GM18507 (cell line): ENCODE measurements at places on chromosomes 2 and 18.

DNA sequence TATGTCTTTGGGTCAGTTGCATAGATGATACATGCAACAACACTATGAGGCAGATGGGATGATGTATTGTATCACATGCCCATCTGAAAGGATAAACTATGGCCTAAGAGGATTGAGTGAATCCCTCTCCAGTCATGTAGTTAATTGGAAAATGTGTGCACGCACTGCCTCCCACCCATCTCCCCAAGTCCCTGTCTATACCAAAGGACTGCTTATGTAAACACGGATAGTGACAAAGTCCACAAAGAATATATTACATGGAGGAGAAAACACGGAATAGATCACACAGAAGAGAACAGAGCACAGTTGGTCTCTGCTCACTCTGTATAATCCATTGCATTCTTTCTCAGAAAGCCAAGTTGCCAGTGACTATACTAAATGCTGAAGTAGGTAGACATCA lies 82.4 kb downstream of the NCKAP5 start:
- DNase-seq, result no peak

DNA sequence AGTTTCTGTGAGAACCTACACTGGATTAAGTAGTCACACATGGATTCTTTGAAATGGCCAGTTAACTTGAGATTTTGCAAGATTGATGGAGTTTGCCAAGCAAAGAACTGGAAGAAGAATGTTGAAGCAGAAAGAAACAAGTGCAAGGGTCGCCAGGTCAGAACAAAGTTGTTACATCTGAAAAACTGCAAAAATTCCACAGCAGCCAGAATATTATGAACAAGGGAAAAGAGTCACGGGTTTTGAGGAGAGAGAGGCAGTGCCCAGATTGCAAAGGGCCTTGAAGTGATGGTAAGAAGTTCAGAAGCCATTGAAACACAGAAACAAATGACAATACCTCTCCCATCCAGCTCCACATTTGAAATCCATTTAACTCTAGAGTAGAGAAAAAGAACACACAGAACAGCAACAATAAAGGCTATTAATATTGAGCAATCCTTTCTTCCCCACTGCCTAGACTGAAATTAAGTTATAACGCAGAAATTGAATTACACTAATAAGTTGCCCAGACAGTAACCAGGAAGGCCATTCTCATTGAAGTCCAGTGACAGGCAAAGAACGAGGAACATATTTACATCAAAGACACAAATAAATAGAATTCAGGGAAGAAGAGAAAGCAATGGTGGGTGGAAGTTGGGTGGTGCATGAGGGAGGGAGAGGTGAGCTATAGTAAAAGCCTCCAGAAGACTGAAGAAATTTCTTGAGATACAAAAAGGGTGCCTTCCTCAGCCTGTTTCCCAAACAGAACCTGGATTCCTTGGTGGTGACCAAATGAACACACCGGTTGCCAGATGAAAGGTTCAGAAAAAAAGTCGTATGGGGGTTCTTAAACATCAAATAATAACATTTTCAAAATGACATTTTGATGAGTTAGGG lies 80.6 kb downstream of the ARHGAP15 start:
- no peak for DNase-seq

GRCh38 chr2:177253704-177254103 lies 10.8 kb downstream of the NFE2L2 start:
- no peak for DNase-seq

- DNase-seq, result no peak
Observed at GRCh38 chr2:137659616-137660015, 304.7 kb upstream of the HNMT start.

- no peak for DNase-seq
Observed at GRCh38 chr2:68784188-68784587, 49.6 kb downstream of the ARHGAP25 start.

DNA sequence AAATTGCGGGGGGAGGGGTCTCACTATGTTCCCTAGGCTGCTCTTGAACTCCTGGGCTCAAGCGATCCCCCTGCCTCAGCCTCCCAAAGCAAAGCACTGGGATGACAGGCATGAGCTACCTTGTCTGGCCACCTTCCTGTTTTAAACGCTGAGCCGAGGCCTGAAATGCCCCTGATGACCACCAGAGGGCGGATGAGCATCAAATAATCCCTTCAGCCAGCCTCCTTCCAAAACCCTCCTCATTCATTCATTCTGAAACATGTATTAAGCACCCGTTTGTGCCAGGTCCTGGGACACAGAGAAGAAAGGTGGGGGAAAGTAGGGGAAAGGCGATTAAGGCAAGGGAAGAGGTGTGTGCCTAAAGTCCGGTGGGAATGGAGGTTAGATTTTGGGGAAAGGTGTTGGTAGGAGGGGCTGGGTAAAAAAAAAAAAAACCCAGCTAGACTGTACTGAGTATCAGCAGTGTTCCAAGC lies 30.7 kb upstream of the PTMA start:
- no peak for DNase-seq

DNA sequence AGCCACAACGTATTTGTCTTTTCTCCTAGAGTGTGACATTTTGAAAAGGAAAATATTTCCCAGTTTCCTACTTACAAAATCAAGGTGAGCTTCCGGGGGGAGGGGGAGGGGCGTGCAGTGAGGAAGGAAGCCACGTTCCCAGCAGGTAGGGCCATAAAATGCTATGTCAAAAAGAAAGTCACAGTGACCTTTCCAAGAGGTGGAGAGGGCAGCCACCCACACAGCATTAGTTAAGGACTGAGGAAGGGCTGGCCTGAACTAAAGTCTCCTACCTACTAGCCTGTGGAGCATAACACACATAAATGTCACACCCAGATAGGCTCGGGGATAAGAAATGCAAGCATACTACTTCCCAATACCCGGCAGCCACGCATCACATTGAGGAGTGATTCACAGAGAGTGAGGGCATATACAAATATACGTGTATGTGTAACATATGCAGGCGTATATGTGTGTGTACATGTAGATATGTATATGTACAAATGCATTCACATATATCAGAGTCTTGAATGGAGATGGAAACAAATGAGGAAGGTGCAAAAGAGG lies 191.1 kb downstream of the STK39 start:
- DNase-seq, result no peak

DNA sequence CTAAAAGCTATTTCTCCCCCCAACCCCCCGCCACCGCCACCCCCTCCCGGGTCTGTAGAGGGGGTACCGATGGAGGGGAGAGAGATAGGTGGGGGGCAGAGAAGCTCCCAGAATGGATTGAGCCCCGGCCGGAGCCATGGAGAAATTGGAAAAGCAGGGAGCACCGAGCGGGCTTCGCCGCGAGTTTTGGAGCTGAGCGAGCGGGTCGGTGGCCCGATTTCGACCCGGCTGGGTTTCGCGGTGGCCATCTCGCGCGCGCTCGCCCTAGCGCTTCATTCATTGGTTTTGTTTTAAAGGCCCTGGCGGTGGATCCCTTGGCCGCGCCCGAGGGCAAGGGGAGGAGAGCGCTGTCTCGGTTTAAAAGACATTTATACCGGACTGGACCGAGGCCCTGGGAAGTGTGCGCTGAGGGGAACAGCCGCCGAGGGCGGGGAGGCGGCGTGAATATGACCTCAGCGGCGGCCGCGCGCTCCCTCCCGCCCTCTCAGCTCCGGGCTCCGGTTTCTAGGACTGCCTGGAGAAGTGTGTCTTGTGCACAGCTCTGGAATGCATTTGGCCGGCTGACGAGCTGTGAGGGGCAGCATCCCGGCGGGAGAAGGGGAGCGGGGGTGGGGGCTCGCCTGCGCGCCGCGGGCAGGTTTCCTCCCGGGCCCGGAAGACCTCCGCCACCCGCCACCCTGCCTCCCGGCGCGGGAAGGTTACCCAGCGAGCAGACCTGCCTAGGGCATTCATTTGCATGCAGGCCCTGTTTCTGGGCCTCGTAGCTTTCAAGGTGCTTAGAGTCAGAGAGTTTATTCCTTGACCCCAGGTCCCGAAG lies 1.7 kb upstream of the SMAD7 start:
- DNase-seq, result no peak

DNA sequence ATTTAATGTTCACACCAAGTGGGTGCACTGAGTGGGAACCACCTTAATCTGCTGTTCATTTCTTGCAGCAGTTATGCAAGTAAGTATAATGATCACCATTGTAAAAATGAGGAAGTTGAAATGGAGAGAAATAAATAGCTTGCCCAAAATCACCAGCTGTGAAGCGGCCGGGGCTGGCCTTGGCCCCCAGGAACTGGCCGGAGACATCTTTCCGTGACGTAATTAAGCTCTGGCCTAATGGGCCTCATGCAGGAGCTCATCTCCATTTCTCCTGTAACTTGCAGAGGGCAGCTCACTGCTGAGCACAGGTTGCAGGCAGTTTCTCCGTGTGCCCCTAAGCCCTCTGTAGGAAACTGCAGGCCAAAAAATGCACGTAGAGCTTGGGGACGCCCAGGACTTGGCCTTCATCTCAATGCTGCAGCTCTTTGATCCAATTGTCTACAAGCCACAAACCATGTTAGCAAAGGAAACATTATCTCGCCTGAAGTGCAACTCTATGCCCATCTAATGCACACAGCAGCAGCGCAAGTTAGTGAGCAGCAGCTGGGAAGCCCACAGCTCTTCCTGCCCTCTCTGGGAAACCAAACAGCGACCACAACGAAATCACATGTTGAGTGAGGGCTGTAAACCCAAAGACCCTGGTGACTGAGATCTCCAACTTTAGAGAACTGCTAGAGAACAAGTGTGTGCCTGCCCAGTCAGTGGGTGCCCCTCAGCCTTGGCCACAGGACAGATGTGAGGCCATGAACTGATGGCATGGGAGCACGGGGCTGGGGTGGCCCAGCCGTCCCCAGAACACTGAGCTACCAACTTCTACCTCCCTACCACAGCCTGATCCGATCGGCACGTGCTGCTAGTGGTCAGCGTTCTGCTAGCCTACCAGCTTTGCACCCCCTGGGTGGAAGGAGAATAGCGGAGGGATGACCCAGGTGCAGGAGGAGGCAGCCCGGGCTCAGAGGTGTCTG lies 28.8 kb downstream of the APCDD1 start:
- peak; percentile 46 for DNase-seq

GRCh38 chr2:41199334-41199733 lies 747.4 kb upstream of the SLC8A1 start:
- DNase-seq, result no peak

DNA sequence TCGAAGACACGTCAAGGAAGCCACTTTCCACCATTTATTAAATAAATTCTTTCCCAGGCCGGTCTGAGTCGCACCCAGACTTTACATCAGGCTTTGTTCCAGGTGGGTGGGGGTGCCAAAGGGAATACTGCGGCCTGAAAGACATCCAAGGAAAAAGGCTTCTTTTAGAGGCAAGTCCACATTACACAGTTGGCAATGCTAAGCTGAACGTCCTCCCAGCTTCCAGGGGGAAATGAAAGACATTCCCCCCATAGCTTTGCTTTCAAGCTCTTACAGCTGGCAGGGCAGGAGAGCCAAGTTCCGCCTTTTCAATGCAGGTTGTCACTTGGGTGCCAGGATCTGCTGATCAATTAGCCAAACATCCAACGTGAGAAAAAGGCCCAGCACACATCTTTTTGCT lies 36.5 kb upstream of the PTPN4 start:
- no peak for DNase-seq

DNA sequence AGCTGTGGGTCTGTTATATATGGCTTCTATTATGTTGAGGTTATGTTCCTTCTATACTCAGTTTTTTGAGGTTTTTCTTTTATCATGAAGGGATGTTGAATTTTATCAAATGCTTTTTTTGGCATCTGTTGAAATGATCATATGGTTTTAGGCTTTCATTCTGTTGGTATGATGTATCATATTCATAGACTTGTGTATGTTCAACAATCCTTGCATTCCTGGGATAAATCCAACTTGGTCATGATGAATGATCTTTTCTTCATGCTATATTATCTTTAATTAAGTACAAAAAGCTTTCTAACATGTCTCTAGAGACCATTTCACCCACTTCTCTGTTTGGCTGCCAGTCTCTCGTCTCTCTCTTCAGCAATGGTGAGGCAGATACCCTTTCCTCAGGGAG lies 54.2 kb downstream of the MDH1 start:
- DNase-seq, result no peak

GRCh38 chr2:620471-621302 lies 56.5 kb downstream of the TMEM18 start:
- no peak for DNase-seq

DNA sequence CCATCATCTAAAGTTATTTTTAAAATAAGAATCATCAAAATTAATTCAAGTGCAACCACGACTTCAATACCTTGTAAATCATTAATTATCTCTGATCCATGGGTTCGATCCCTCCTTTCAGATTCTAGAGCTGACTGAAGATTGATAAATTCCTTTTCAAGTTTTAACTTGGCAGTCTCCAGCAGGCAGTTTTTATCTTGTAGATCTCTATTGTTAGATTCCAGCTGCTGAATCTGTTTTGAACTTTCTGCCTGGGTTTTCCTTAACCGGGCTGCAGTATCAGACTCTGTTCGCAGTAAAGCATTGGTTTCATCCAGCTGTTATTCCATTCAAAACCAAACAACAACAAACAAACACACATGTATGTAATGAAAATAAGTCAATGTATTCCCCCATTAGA lies 59.5 kb downstream of the SLC66A3 start:
- no peak for DNase-seq

DNA sequence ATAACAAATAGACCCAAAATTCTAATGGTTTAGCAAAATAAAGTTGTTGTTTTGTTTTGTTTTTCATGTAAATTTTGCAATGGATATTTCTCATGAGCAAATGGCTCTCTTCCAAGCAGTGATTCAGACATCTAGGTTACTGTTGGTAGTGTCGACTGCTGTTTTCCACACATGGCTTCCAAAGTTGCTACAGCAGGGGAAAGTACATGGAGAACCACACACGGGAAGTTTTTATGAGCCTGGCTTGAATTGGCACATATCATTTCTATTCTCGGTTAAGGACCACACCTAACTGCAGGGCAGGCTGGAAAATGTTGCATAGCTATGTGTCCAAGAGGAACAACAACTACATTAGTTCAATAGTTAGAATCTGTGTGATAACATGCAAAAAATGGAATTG lies 262.1 kb downstream of the GALNT13 start:
- no peak for DNase-seq

- no peak for DNase-seq
Observed at GRCh38 chr2:64336171-64336570, 117.8 kb upstream of the LGALSL start.

DNA sequence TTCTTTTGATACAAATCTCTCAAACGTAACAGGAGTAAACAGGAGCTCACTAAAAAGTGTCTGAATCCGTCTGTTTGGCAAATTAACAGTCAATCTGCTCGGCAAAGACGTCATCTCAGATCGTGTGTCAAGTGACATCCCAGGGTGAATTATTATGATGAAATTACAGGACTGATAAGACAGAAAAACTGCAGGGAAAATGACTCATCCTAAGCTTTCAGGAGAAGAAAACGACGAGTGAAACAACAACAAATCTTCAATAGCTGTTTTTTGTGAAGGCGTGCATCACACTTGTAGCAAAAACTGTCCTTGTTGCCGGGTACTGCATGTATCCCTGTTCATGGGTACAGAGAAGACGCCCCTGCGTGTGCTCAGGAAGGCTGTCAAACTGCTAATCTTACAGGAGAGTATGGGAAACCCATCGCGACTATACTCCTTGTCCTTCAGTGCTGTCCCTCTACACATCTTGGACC lies 24.9 kb downstream of the EPB41L3 start:
- no peak for DNase-seq

- no peak for DNase-seq
Observed at GRCh38 chr18:59907660-59908059, 7.9 kb downstream of the PMAIP1 start.

GRCh38 chr18:9765501-9765900 lies 57.4 kb downstream of the RAB31 start:
- no peak for DNase-seq
